ENCODE measurements at places on chromosomes 5 and 9. TPM values are rescaled to one million over a fixed set of nuclear protein-coding genes. Genes with fewer than 3 reads are reported as not detected.
A peak's percentile ranks its signal among the peaks of the same experiment; 100 is the strongest.

The ATP10B gene
- total RNA-seq, result 0.47 TPM

The ANKRD31 gene
- 0.07 TPM for total RNA-seq

The CDH6 gene
- total RNA-seq, result 1.1 TPM

DNA sequence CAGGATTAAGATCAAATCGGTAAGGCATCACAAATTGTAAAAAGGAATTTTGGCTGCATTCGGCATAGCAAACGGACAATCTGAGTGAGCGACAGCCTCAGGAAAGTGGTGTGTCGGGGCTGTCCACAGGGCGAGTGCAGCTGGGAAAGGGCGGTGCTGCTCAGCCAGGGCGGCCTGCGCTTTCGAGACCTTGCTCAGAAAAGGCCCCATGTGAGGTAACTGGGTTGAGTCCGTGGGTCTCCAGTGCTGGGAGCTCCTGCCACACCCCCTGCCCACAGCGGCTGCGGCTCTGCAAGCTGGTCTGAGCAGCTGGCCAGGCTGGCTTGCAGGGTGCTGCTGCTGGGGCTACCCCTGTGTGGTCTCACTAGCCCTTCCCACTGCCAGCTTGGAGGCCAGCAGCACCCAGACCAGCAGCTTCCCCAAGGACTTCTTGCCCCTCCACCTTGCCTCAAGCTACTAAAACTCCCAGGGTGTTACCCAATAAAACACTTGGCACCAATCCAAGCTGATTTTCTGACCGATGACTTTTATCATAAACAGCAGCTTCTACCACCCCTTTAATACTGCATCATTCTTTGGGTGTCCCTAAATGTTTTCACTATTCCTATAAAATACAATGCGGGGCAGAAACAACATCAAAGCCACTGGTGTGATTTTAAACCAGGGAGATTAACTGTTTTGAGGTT, 6.2 kb downstream of the SURF2 start:
- no peak for DNase-seq
- H3K4me1 ChIP-seq, result no peaks in the 10 kb centered on the region
- H3K27ac ChIP-seq, result no peak overlapping the region
- peaks cover 81% of the 10 kb centered on the region for H3K36me3 ChIP-seq
- H3K27me3 ChIP-seq, result no peaks in the 10 kb centered on the region

DNA sequence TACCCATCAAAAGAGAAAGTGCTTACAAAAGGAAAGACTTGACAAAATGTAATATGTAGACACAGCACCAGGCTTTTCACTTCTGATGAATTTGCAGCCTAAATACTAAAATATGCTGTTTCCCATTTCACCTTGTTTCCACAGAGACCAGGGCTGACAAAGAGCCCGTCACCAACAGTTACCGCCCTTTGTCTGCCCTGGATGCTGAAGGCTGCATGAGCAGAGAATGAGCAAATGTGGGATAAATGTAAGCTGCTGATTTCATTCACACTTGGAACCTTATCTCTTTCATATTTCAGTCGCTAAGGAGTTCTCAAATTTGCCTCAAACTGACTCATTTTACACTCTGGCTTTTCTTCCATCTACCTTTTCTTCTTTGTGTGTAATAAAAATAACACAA, 213.9 kb downstream of the TMEM167A start:
- H3K27me3 ChIP-seq, result no peaks in the 10 kb centered on the region
- H3K27ac ChIP-seq, result no peak overlapping the region
- H3K36me3 ChIP-seq, result no peaks in the 10 kb centered on the region
- H3K4me1 ChIP-seq, result no peaks in the 10 kb centered on the region

- no peaks in the 10 kb centered on the region for H3K36me3 ChIP-seq
- no peaks in the 10 kb centered on the region for H3K4me1 ChIP-seq
- no peak for DNase-seq
These were observed 94.2 kb downstream of the TMEM174 start for GRCh38 chr5:73266925-73267765.

GRCh38 chr9:113626735-113627495, 163.4 kb downstream of the RGS3 start:
- no peaks in the 10 kb centered on the region for H3K27me3 ChIP-seq
- no peak overlapping the region for H3K4me3 ChIP-seq
- no peaks in the 10 kb centered on the region for H3K36me3 ChIP-seq

- H3K27ac ChIP-seq, result no peak overlapping the region
- H3K27me3 ChIP-seq, result no peaks in the 10 kb centered on the region
These were observed 50.2 kb downstream of the CSNK1A1 start for GRCh38 chr5:149500922-149501582.

DNA sequence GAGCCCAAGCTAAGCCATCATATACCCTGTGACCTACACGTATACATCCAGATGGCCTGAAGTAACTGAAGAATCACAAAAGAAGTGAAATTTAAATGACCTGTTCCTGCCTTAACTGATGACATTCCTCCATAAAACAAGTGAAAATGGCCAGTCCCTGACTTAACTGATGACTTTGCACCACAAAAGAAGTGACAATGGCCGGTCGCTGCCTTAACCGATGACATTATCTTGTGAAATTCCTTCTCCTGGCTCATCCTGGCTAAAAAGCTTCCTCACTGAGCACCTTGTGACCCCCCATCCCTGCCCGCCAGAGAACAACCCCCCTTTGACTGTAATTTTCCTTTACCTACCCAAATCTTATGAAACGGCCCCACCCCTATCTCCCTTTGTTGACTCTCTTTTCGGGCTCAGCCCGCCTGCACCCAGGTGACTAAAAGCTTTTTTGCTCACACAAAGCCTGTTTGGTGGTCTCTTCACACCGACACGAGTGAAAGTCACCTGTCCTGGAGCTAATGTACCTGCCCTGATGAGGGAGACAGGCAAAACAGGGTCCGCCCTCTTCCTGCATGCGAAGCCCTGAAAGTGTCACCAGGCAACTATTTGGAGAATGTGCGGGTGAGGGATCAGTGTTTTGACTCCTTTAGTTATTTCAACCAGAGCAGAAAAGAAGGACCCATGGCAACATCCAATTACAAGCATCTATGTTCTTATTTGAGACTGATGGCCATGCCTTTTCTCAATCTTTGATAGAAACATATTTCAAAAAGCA, 266.1 kb downstream of the SMARCA2 start:
- no peaks in the 10 kb centered on the region for H3K36me3 ChIP-seq
- no peak overlapping the region for H3K27ac ChIP-seq
- H3K4me1 ChIP-seq, result no peaks in the 10 kb centered on the region
- no peak for DNase-seq
- H3K4me3 ChIP-seq, result no peak overlapping the region

- peak; percentile 62 for DNase-seq
- H3K4me1 ChIP-seq, result no peaks in the 10 kb centered on the region
- H3K4me3 ChIP-seq, result peak overlapping the region; percentile 77
- H3K27ac ChIP-seq, result peak overlapping the region; percentile 95
- no peaks in the 10 kb centered on the region for H3K27me3 ChIP-seq
These were observed 432 bp downstream of the STARD4 start for GRCh38 chr5:111511831-111512374.

DNA sequence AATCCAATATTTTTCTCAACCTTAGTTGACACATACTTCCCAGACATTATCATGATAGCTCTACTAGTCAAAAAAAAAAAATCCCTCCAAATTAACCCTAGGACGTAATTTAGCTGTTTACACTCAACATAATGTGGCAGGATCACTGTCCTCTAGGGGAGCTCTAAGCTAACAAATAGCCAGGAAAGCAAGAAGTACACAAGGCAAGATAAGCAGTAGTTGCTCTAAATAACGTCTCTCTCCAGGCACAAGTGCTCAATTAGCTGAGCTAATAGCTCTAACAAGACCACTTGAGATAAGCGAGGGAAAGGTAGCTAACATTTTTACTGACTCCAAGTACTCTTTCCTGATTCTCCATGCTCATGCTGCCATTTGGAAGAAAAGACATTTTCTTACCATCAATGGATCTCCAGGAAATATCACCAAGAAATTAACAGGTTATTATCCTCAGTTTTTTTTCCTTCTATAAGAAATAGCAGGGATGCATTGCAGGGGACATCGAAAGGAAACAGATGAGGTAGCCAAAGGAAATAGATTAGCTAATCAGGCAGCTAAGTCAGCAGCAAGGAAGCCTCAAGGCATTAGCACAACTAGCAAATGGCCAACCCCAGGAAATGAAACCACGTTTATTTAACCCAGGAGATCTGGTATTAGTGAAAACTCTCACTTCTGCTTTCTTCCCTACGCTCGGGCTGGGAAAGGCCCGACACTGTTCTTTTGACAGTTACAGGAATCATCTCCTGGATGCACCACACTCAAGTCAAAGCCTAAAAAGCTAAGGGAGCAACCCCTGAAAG, 614.1 kb downstream of the PTPRD start:
- no peaks in the 10 kb centered on the region for H3K4me1 ChIP-seq
- DNase-seq, result no peak
- H3K27me3 ChIP-seq, result no peaks in the 10 kb centered on the region
- no peak overlapping the region for H3K27ac ChIP-seq
- no peaks in the 10 kb centered on the region for H3K36me3 ChIP-seq
- no peak overlapping the region for H3K4me3 ChIP-seq

GRCh38 chr5:39014561-39014960, 59.6 kb downstream of the RICTOR start:
- H3K4me3 ChIP-seq, result no peak overlapping the region
- no peaks in the 10 kb centered on the region for H3K27me3 ChIP-seq
- DNase-seq, result no peak
- H3K27ac ChIP-seq, result peak overlapping the region; percentile 88
- H3K4me1 ChIP-seq, result peaks cover 36% of the 10 kb centered on the region

GRCh38 chr5:106675687-106676086, 995.0 kb downstream of the EFNA5 start:
- DNase-seq, result no peak
- H3K4me3 ChIP-seq, result no peak overlapping the region
- no peaks in the 10 kb centered on the region for H3K36me3 ChIP-seq
- no peak overlapping the region for H3K27ac ChIP-seq
- H3K4me1 ChIP-seq, result no peaks in the 10 kb centered on the region

- no peak overlapping the region for H3K27ac ChIP-seq
- H3K27me3 ChIP-seq, result no peaks in the 10 kb centered on the region
- no peaks in the 10 kb centered on the region for H3K4me1 ChIP-seq
- H3K4me3 ChIP-seq, result no peak overlapping the region
- no peak for DNase-seq
- H3K36me3 ChIP-seq, result no peaks in the 10 kb centered on the region
These were observed 1317.4 kb upstream of the CDH9 start for GRCh38 chr5:28355831-28356230.

DNA sequence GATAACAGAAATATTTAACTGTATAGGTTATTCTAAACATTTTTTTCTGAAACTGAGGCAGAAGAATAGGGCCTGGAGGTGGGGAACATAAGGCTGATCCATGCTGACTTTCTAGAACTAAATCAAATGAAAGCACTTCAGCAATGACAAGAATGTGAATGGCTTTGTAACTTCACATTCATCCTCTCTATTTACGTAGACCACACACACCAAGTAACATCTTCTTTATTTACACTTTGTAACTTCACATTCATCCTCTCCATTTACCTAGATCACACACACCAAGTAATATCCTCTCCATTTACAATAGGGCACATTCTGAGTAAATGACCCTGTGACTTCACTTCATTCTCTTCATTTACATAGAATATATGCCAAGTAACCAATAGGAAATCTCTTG, 251.8 kb upstream of the CDH9 start:
- no peak for DNase-seq
- no peak overlapping the region for H3K4me3 ChIP-seq
- H3K36me3 ChIP-seq, result no peaks in the 10 kb centered on the region
- H3K27me3 ChIP-seq, result no peaks in the 10 kb centered on the region
- H3K27ac ChIP-seq, result no peak overlapping the region

GRCh38 chr9:74810200-74810599, 77.5 kb downstream of the TRPM6 start:
- H3K4me3 ChIP-seq, result no peak overlapping the region
- no peaks in the 10 kb centered on the region for H3K27me3 ChIP-seq
- no peaks in the 10 kb centered on the region for H3K36me3 ChIP-seq
- DNase-seq, result no peak
- no peak overlapping the region for H3K27ac ChIP-seq
- no peaks in the 10 kb centered on the region for H3K4me1 ChIP-seq

GRCh38 chr5:64667068-64667467, 23.2 kb upstream of the SHISAL2B start:
- H3K27ac ChIP-seq, result no peak overlapping the region
- H3K4me3 ChIP-seq, result no peak overlapping the region
- H3K27me3 ChIP-seq, result no peaks in the 10 kb centered on the region
- no peaks in the 10 kb centered on the region for H3K4me1 ChIP-seq

DNA sequence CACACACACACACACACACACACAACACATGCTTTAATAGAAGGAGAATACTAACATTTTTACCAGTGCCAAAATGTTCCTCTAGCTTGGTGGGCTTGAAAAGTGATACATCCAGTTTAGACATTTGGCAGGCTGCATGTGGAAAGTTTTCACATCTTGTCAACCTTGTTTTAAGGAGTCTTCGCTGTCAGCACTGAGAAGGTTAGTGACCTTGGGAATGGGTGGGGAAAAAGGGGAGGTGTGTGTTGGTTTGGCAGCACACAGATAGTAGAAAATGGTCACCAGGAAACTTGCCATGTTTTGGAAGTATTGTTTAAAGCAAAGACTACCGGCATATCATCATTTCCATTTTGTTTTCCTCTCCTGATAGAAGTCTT, 346.5 kb upstream of the ADAMTSL1 start:
- H3K27ac ChIP-seq, result no peak overlapping the region
- DNase-seq, result no peak
- H3K27me3 ChIP-seq, result no peaks in the 10 kb centered on the region
